Activated CD4-positive, alpha-beta T cell treated with anti-CD3 and anti-CD28 coated beads, Interleukin-2, amount 10 ng/mL, durations not matched to agents 24 days and 14 days (primary cell): ENCODE measurements at places on chromosomes 3 and 15.

GRCh38 chr3:43326891-43327581 is 40.7 kb downstream of the SNRK start:
- no peak for DNase-seq

DNA sequence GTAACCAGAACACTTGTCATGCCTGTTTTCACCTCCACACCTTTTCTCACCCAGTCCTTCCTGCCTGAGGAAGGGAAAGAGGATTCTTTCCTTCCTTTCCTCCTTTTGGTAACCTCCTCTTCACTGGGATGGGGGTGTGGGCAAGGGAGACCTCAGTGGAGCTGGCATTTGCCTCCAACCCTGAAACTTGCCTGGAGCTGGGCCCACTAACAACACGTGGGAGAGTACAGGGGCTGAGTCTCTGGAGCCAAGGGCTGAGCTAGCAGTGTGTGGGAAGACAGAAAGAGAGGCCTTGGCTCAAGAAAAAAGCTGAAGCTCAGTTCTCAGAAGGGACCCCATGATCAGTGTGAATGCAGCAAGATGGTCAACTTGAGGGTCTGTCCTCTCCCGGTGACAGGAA is 86.6 kb upstream of the SLC6A11 start:
- DNase-seq, result no peak

- DNase-seq, result no peak
Observed at GRCh38 chr3:80697291-80697690, 929.5 kb upstream of the ROBO1 start.

- no peak for DNase-seq
Observed at GRCh38 chr15:89857673-89858072, 36.1 kb downstream of the AP3S2 start.

- no peak for DNase-seq
Observed at GRCh38 chr3:66179793-66180192, 41.0 kb upstream of the SLC25A26 start.

DNA sequence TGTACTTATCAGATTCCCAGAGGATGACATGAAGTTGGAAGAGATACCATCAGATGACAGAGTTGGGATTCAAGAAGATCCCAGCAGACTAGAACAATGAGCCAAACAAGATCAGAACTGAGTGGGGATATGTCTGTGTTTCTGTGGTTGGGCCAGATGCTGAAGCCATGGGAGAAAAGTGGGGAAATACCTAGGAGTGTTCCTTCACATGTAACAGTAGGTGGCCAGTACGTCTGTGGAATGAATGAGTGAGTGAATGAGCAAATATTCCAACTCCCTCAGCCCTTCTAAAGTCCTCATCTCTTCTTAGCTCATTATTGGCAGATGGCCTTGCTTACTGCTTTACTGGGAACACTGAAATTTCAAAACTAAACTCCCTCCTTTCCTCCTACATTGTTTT is 32.2 kb upstream of the GREM1 start:
- DNase-seq, result no peak

- DNase-seq, result no peak
Observed at GRCh38 chr3:9448071-9448470, 50.7 kb downstream of the SETD5 start.
